ENCODE measurements at places on chromosomes 6 and 20. TPM values are rescaled to one million over a fixed set of nuclear protein-coding genes. Genes with fewer than 3 reads are reported as not detected.

TINAG gene
- not detected for total RNA-seq

ZSCAN12 gene
- total RNA-seq: 10.7 TPM

NKAPL gene
- not detected for total RNA-seq

ENPP5 gene
- 48.6 TPM for total RNA-seq

RGS17 gene
- total RNA-seq: 1.2 TPM

CLDN20 gene
- total RNA-seq: not detected

FRK gene
- 2.3 TPM for total RNA-seq

LPIN3 gene
- 53.5 TPM for total RNA-seq

OPN5 gene
- not detected for total RNA-seq

CPNE5 gene
- 4.6 TPM for total RNA-seq

AGPAT1 gene
- total RNA-seq: 48.6 TPM

KIAA0408 gene
- total RNA-seq: 2.0 TPM

SLC44A4 gene
- total RNA-seq: 16.2 TPM

ETV7 gene
- total RNA-seq: not detected

SLC24A3 gene
- 8.1 TPM for total RNA-seq

EIF6 gene
- 30.3 TPM for total RNA-seq

RPL10A gene
- 1,146 TPM for total RNA-seq

DEFB132 gene
- not detected for total RNA-seq

SGK1 gene
- 361 TPM for total RNA-seq

MYLK4 gene
- 1.1 TPM for total RNA-seq

ZNF311 gene
- total RNA-seq: 2.0 TPM

PI16 gene
- 11.4 TPM for total RNA-seq

SEMG1 gene
- not detected for total RNA-seq

SNAP25 gene
- total RNA-seq: 0.67 TPM

LY6G6C gene
- total RNA-seq: not detected

COL9A3 gene
- total RNA-seq: 113 TPM

IBTK gene
- 46.1 TPM for total RNA-seq

MEP1A gene
- not detected for total RNA-seq

NCOA3 gene
- 36.8 TPM for total RNA-seq

XKR7 gene
- not detected for total RNA-seq

TRERF1 gene
- 1.6 TPM for total RNA-seq

NKX2-2 gene
- not detected for total RNA-seq
